Globus pallidus (tissue), 1 donor: ENCODE measurements at places on chromosomes 2 and 18.

GRCh38 chr2:31137211-31138036 lies 816 bp downstream of the GALNT14 start:
- no peak for DNase-seq

DNA sequence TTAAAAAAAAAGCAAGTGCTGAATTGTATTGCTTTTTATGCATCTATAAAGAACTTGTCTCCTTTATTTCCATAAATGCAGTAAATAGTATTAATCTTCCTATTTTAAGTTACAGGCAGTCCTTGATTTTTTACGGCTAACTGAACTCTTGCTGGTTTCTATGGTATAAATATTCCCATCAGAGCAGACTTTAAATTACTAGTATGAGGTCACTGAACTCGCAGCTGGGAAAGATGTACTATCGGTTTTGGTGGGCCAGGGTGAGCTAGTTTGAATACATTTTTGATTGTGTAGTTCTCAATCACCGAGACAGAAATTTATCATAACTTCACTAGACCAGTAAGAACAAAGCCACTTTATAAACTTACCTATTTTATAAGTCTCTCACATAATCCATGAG lies 20.9 kb upstream of the KDSR start:
- no peak for DNase-seq

GRCh38 chr2:179139506-179139905 lies 89.6 kb upstream of the CCDC141 start:
- DNase-seq: no peak

GRCh38 chr18:8799001-8799400 lies 93.6 kb downstream of the MTCL1 start:
- no peak for DNase-seq

GRCh38 chr2:42830922-42831574 lies 38.7 kb upstream of the HAAO start:
- no peak for DNase-seq

DNA sequence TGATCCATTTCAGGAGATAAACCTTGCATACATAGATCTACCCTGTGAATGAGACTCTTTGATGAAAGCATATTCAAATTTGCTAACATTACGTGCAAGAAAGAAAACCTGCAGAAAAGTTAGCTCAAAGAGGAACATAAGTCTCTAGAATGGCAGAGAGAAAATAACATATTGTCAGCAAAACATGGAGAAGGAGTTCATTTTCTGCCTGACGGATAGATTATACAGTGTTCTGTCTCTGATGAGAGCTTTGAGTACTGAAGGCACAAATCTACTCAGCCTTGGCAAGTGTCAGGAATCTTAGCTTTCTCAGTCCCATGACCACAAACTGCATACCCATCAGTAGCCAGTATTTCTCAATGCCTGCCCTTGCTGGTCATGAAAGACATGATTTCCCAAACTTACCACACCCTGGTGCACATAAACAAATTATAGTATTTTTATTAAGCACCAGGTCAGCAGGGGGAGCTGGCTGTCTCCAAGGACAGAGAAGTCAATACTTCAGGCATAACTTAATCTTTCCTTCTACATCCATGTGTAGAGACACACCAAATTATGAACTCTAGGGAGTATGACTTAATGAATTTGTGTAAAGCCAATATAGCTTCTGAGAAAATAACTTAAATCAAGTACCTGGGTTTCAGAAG lies 401.2 kb upstream of the SOX11 start:
- no peak for DNase-seq

DNA sequence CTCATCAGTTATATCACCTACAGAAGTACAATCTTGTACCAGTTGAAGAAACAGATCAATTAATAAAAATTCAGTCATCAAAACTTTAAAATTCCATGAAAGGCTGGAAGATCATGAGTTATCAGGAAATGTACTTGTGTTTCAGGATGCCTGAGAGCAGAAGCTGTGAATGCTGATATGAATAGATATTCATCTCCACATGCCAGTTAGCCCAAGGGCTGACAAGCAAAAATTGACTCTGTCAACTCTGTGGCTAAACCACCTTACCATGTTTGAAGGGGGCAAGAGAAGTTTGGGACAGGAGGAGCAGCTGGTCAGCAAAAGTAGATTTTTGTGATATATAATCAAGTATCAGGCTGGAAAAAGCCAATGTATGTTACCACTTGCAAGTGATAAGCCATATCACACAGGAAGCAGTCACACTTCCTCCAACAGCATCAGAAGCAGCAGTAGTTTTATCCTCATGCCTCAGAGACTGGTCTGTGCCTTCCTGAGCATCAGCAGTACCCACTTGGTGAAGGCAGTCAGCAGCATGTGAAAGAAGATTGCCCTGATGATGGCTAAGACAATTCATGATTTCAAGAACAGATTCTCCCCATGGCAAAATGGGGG lies 328.2 kb upstream of the CNTNAP5 start:
- DNase-seq: no peak
